Stimulated activated CD8-positive, alpha-beta memory T cell treated with anti-CD3 and anti-CD28 coated beads, Interleukin-15, amount 100 ng/mL, for 4 hours (primary cell): ENCODE measurements at places on chromosomes 5 and 9.

DNA sequence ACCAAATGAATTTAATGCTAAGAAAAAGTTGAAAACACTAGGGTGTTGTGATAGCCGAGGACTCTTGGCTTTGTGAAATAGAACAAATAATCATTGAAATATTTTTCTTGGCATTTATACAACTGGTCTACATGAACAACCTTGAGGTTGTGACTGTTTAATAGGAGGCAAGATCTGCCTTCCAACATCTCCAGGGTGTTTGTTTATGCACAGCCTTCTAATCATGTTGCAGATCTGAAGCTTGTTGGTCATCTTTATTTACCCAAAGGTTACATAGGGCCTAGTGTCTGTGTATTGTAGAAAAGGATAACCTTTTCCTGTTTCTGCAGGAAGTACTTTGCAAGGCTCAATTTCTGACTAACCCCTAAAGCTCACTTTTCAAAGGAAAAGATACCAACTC lies 65.2 kb upstream of the RANBP3L start:
- no peak for DNase-seq

GRCh38 chr9:69815313-69815712 lies 5.3 kb upstream of the CFAP95 start:
- no peak for DNase-seq

- DNase-seq: no peak
These were observed 613.7 kb upstream of the CDH18 start for GRCh38 chr5:20601678-20602100.

DNA sequence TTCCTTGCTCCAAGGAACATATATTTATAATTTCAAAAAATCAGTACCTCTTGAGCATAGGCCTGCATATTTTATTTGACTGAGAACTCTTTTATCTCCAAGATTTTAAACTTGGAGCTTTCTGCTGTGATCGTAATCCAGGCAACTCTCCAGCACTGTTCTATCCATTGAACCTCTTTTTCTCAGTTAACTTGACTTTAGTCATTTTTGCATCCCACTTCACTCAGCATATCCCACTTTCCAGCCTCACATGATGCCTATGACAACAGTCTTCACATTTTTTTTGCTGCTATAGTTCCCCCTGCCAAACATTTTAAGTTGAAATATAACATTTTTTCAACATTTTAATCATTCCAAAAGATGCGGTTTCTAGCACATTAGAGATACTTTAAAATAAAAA lies 9.1 kb upstream of the PSIP1 start:
- no peak for DNase-seq

- no peak for DNase-seq
These were observed 10.1 kb upstream of the LHX2 start for GRCh38 chr9:124001458-124001799.

DNA sequence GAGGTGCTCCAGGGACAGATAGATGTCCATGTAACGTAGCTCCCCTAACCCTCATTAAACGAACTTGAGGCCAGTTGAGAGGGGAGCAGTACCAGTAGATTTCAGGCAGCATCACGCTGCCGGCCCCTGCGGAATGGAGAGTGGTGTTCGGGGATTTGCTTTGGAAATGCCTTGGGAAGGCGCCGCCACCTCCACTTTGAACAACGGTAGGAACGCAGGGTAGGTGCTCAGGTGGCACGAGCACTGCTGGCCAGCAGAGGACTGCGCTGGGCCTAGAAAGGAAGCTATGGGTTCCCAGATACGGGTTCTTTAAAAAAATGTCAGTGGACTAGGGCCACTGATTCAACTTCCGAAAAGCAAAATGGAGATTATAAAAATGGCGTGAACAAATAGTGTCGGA lies 271.8 kb downstream of the FANCC start:
- DNase-seq: no peak

DNA sequence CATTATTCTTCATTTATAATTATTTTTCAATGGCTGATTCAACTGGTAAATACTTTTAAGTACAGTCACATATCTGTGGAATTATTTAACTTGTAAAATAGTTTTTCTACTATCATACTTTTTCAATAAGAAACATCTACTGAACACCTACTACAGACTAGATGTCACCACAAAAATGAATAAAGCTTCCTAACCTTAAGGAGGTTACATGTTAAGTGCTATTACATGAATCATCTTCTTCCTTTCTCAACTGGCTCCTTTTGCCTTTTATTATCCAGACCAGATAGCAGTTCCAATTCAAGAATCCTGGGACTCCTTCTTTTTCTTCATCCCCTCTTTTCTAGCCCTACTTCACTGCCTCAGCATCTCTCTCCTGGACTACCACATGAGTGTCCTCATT lies 4.7 kb downstream of the PGGT1B start:
- no peak for DNase-seq

DNA sequence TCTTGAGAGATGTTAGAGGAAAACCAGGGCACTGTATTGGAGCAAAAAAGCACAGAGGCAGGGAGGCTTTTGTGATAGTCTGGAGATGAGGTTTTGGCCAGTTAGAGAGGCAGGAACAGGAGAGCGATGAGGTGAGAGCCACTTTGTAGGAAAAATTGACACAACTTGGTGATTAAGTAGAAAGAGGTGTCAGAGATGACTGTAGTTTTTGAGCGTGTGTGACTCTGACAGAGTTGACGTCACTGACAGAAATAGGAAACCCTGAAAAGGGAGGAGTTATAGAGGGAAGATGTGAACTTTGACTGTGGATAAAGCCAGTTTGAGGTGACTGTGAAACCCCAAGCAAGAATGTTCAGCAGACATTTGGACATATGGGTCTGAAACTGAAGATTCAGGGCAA lies 15.7 kb downstream of the NFX1 start:
- no peak for DNase-seq

- DNase-seq: no peak
These were observed 25.2 kb downstream of the HOMER1 start for GRCh38 chr5:79488775-79489174.

- no peak for DNase-seq
These were observed 18.7 kb upstream of the HMHB1 start for GRCh38 chr5:143793249-143793648.

GRCh38 chr5:128290152-128290858 lies 206.7 kb downstream of the SLC12A2 start:
- DNase-seq: no peak

DNA sequence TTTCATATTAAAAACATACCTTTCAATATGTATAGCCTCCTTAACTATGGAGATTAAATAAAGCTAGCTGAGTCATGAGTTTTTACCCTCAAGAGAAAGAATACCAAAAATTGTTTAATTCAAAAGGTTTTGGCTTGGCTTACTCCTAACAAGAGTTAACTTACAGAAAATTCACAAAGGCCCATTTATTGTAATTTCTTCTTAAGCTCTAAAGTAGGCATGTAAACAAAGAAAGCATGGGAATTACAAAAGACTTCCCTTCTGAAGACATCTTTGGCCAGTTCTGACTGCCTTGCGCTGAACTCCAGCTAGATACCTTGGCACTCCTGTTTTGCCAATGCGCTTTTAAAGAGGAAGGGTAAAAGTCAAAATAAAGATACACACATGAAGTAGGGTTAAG lies 28.2 kb downstream of the PUM3 start:
- DNase-seq: no peak
